ENCODE measurements at places on chromosomes 3 and 15.
A peak's percentile ranks its signal among the peaks of the same experiment; 100 is the strongest.

DNA sequence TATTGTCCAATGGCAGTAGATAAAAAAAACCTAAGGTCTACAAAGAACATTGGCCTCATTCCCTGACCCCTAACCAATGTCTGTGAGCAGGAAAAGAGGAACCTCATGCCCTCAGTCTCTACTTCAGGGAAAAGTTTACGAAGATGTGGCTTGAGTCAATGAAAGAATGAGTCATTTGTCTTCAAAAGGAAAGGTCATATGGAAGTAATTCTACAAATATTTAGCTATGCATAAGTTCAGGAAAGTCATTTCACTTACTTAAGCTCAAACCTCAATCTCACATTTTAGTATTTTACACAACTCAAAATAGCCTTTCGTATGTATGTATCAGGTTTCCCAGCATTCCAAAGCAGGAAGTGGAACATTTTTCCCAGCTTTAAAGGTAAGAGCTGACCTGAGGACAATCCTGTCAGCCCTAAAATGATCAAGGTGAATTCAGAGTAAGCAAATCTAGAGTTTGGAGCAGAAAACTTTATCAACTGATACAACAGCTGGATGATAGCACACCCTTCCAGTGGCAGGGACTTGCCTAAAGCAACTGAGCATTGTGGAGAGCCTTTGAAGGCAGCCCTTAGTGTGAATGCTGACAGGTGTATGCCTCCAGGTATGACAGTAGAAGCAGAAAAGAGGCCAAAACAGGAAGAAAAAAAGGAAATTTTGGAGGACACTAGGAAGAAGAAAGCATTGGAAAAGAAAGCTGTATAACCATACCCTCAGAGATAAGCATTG lies 53.9 kb upstream of the ACKR4 start:
- peak; percentile 86 for DNase-seq

- DNase-seq = no peak
These were observed 336.1 kb downstream of the GBE1 start for GRCh38 chr3:81425198-81425868.

- peak; percentile 21 for DNase-seq
These were observed 23.9 kb downstream of the DPH6 start for GRCh38 chr15:35522061-35522460.

- no peak for DNase-seq
These were observed 92.1 kb upstream of the ICE2 start for GRCh38 chr15:60571008-60571420.

DNA sequence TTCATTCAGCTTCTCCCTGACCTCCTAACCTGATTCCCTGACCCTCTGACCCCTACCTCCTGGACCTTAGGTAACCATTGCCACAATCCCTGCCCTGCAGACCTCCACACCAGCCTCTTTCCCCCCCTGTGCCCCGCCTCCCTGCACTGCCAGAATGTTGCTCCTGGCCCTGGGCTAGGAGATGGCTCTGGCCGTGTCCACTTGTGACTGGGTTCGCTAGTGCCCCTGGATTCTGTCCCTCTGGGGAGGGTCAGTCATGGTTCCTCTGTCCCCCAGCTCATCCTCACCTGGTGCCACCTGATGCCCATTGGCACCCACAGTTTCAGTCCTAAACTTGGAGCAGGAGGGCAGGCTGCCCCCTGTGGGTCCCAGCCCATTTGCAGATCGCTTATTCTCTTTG lies 56.2 kb upstream of the PRR23E start:
- DNase-seq = no peak

DNA sequence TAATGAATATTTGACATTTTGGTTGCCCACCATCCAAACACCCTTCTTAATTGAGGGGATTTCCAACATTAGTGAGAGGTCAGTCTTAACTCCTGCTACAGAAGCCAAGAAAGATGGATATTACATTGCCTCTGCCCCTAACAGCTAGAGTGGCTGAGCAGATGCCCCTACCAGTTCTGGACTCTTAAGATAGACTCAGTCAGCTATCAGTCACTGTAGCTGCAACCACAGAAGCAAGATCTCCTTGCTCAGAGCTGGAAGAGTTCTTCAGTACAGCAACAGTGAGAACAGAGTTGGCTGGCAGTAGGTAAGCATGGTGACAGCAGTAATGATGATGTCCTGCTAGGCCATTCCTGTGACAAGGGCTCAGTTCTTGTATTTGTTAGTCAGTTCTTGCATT lies 29.4 kb upstream of the TNFSF10 start:
- DNase-seq = peak; percentile 27

DNA sequence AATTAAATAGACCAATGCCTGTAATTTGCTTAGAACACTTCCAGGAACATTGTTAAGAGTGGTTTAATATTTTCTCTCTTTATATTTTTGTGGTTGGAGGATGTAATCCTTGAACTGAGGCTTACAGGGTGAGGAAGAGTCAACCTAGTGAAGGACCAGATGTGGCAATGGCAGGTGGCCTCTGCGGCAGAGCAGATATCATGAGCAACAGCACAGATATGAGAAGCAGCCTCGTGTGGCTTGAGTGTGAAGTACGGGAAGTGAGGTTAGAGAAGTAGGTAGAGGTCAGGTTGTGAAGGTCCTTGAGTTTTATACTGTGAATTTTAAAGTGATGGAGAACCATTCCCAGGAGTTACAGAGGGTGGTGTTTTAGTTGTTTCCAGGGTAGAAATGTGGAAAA lies 417.6 kb upstream of the SUCLG2 start:
- no peak for DNase-seq

- no peak for DNase-seq
These were observed 99.4 kb downstream of the UBE3A start for GRCh38 chr15:25339431-25339830.

GRCh38 chr3:155847993-155848392 lies 6.2 kb downstream of the SLC33A1 start:
- no peak for DNase-seq

DNA sequence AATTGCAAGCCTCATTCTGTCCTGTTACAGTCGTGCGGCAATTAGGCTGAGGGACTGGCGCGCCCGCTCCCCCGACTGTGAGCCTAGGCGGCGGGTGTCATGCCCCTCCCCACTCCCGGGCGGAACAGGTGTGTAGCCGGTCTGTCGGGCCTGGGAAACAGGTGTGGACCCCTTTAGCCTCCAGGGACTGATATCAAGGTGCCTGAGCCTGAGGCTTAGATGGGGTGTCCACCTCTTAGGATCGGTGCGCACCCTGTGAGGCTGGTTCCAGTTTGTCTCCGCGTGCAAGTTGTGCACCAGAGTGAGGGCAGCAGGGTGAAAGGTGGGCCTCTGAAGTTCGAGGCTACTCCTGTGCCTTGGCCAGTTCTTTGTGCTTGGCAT lies 686 bp downstream of the VPS8 start:
- DNase-seq = no peak

DNA sequence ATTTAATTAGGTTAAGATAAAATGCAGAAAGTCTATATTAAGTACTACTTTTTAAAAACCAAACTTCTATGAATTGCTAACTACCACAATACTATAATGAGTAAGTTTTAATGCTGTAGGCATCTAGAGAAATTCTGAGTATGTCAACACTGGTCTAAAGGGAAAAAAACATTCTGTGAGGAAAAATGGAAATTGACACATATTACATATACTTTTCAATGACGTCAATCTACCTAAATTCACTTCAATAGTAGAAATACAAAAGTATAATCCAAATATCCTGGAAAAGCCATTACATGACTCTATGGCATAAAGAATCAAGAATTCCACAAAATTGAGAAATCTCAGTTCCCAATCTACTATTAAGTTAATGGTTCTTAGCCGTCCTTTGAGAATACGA lies 2.2 kb downstream of the SECISBP2L start:
- DNase-seq = no peak

DNA sequence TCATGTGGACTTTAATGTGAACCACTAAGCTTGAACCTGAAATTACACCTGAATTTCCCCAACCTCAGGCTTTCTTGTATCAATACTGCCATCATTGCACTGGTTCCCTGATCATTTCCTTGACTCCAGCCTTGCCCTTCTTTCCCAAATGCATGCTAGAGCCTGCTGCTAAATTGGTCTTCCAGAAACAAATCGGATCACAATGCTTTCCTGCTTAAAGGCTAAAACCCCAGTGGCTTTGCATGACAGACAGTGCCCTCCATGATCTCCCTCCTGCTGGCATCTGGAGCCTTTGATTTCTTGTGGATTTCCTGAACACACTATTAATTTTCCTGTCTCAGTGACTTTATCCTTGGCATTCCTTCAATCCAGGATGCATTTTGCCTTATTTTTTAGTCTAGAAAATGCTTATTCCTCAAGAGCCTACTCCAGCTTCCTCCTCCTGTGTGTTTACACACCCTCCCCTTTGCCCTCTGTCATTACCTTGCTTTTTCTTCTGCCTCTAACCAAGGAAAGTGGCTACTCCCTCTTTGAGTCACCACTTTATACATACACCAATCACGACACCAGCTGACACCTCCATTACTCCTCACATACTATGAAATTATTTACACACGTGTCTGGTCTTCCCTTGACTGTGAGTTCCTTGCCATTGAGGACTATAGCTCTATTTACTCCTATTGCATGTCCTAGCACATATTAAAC lies 214.6 kb downstream of the KCNAB1 start:
- no peak for DNase-seq

- peak; percentile 30 for DNase-seq
These were observed 36.0 kb downstream of the PHLDB2 start for GRCh38 chr3:111895071-111895470.

DNA sequence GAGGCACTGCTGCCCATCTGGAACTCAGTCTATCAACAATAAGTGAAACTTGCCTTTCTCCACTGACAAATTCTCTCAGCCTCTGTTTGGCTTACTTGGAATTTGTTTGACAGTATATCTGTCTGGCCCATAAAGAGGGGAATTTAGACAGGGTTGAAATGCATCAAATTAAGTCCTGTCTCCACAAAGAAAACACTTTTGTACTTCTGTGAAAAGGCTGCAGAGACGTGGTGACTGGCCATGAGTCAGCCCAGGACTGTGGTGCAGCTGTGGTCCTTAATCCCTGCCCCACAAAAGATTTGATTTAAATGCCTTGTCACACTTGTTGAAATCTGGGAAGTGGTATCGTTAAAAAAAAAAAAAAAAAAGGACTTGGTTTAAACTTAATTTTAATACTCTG lies 47.5 kb downstream of the RYR3 start:
- DNase-seq = peak; percentile 23

DNA sequence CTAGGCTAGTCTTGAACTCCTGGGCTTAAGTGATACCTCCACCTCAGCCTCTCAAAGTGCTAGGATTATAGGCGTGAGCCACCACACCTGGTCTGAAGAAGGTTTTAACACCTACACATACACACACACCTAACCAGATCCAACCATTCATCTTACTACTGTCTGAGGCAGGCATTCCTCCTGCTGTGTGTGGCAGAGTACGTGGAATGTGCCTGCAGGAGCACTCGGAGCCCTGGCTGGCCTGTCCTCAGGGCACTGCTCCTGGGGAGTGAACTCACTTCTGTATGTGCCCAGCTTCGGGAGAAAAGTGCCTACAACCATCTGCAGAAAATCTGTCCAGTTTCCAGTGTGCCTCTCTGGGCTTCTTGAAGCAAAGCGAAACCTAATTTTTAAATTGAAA lies 58.2 kb upstream of the LIMD1 start:
- DNase-seq = no peak

GRCh38 chr3:172673210-172673679 lies 37.6 kb downstream of the NCEH1 start:
- peak; percentile 79 for DNase-seq

DNA sequence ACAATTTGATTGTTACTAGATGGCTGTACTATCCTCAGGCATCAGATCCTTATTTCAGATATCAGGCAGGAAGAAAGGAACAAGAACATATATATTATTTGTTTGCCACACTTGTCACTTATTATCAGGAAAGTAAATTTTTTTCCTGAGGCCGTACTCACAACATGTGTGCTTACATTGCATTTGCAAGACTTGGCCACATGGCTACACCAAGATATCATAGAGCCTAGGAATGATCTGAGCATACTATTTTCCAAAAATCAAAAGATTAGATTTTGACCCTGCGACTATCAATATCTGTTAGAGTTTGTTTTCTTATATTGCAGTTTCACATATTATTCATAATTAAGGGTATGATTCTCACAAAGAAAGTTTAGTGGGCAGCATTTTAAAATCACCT lies 426.2 kb upstream of the BCHE start:
- peak; percentile 3 for DNase-seq

GRCh38 chr3:134711284-134711683 lies 60.5 kb upstream of the KY start:
- no peak for DNase-seq

GRCh38 chr15:55687792-55688191 lies 55.2 kb downstream of the PRTG start:
- DNase-seq = no peak

DNA sequence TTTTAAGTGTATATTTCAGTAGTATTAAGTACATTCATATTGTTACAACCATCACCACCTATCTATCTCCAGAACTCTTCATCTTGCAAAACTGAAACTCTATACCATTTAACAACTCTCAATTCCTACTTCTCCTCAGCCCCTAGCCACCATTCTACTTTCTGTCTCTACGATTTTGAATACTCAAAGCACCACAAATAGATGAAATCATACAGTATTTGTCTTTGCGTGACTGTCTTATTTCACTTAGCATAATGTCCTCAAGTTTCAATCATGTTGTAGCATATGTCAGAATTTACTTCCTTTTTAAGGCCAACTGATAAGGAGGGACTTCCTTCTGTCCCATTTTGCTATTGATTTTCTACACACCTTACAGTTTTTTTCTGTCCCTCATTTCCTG lies 593.3 kb downstream of the FHIT start:
- DNase-seq = peak; percentile 11

- DNase-seq = no peak
These were observed 85.6 kb upstream of the LPP start for GRCh38 chr3:188068342-188068741.

DNA sequence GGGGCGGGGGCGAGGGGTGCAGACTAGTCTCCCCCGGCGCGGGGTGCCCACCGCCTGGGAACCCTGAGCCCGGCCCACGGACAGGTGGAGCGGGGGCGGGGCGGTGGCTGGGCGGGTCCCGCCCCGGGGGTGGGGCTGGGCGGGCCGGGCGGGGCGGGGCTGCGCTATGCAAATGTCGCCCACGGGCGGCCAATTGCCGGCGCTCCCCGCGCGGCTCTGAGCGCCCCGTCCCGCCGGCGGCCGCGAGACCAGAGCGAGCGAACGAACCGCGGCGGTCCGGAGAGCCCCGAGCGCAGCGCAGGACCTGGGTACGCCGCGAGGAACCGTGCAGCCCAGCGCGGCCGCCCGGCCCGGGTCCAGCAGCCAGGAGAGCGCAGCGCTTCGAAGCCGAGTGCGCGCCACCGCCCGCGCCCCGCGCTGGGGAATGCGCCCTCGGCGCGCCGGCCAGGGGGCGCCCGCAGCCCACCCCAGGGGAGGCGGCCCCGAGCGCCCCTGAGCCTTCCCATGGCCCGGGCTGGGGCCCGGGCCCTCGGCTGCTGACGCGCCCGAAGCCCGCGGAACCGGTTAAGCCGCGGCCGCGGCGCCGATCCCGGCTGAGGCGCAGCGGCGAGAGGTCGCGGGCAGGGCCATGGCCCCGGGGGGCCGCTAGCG lies at the start of gene SEMA3F:
SEMA3F (plus strand) TSS at position 485 of the 651 bp plus-strand sequence. CDS start 4,299 bp downstream, outside the sequence.
- DNase-seq = peak; percentile 25

DNA sequence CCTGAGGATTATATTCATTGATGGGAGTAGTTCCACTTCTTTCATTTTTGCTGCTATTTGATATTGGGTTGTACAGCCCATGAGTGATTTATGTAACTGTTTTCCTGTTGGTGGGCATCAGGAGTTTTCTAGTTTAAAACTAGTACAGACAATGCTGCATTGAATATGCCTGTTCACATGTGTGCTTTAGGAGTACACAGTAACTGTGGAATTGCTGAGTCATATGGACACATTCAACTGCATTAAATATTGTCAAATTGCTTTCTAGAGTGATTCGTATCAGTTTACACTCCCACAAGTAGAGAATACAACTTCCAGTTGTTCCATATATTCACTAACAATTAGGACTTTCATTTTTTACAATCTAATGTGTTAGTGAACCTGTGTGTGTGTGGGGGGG lies 59.8 kb upstream of the THSD4 start:
- DNase-seq = peak; percentile 24
